Substantia nigra (tissue), 51 donors: ENCODE measurements at places on chromosomes 3 and 15.

- no peak for DNase-seq
Measured at GRCh38 chr3:144244662-144245061, 273.0 kb downstream of the DIPK2A start.

- no peak for DNase-seq
Measured at GRCh38 chr15:68148039-68148438, 57.1 kb downstream of the CALML4 start.

DNA sequence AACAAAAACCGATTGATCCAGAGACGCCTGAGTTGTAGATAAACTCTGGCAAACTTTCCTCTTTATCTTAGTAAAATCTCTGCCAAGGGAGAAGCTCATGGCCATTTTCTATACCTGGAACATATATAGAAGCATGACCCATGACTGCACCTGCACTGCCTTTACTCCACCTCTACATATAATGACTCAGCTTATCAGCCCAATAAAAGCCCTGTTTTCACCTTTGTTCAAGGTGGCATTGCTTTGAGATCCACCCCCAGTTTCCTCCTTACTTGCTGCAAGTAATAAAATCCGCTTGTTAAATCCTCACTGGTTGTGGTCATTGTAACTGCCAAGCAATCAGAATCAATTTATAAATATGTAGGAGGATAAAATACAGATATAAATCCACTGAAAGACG is 1280.4 kb downstream of the NSUN3 start:
- no peak for DNase-seq

GRCh38 chr3:94433811-94434210 is 370.9 kb downstream of the NSUN3 start:
- DNase-seq = no peak

DNA sequence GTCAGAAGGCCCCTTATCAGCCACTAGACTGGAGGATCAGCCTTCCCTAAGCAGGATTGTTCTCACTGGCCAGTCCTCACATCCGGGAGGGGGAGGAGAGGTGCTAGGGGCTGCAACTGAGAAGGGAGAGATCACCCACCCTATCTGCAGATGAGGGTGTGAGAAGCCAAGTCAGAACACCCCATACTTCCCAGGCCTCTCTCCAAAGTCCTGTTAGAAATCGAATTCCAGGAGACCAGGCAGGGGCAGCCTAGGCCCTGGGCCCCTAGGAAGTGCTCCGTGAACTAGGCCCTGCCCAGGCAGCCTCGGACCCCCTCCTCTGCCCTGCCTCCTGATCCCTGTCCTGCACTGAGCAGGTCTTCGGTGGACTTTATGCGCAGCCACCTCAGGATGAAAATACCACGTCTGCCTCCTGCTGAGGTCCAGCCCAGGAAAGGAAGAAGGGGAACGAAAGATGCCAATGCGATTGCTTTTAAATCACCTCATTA is 933 bp downstream of the DZIP1L start:
- DNase-seq = no peak

DNA sequence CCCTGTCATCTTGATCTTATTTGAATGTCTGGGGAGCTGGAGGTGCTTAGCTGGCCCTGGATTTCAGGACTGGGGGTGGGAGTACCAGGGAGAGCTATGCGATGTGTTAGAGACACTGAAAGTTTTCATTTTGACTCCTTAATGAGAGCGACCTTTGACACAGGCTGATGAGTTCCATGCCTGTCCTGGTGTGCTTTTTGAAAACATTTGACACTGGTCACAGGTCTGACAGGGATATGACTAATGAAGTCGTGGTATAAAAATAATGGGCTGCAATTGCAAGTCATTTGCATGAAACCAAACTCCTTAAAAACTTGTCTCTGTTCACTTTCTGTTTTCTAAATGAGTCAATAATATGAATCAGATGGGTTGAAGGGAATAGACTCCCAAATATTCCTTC is 81.9 kb downstream of the MECOM start:
- DNase-seq = no peak

DNA sequence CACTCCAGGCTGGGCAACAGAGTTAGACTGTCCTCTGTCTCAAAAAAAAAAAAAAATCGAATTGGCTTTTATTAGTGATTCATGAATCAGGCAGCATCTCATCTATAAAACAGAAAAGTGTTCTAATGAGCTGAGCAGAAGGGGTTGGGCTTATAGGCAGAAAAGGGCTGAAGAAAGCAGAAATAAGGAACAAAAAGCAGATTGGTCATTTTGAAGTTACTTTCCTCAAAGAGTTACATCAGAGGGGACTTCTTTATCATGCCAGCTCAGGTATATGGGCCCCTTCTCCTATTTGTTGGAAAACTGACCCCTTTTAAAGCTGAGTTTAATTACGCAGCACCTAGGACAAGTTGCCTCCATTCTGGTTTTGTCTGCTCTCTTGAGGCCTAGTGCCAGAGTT is 722 bp upstream of the POGLUT1 start:
- no peak for DNase-seq

GRCh38 chr3:88955274-88955673 is 152.1 kb upstream of the EPHA3 start:
- DNase-seq = no peak

DNA sequence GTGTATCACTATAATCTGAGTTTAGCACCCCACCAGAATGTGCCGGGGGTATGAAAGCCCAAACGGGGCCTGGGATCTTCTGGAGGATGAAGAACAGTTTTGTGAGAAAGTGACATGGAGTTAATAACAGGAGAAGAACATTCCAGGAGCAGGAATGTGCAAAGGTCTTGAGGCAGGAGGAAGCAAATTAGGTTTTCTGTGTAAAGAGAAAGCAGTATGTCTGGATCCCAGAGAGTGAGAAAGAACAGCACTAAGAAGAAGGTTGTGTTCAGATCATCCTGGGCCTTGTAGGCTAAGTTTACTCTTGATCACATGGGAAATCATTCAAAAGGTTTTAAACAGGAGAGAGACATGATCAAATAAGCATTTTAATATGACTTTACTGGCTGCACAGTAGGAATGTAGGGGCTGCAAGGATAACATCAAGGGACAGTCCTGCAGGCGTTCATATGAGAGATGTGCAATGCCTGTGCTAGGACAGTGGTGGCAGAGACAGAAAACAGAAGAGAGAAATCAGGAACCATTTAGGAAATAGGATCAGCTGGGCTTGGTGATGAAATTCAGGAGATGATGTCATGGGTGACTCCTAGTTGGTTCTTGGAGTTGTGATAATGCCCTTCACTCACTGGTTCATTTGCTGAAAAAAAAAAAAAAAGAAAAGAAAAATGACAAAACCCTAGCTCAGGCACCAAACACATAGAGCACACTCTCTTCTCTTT is 113.5 kb downstream of the TNIK start:
- DNase-seq = no peak

- DNase-seq = no peak
Measured at GRCh38 chr3:31067004-31067403, 172.5 kb upstream of the GADL1 start.

- DNase-seq = no peak
Measured at GRCh38 chr3:5613599-5613998, 426.1 kb downstream of the EDEM1 start.

GRCh38 chr3:56862352-56863062 is 60.8 kb upstream of the ARHGEF3 start:
- peak; percentile 45 for DNase-seq

DNA sequence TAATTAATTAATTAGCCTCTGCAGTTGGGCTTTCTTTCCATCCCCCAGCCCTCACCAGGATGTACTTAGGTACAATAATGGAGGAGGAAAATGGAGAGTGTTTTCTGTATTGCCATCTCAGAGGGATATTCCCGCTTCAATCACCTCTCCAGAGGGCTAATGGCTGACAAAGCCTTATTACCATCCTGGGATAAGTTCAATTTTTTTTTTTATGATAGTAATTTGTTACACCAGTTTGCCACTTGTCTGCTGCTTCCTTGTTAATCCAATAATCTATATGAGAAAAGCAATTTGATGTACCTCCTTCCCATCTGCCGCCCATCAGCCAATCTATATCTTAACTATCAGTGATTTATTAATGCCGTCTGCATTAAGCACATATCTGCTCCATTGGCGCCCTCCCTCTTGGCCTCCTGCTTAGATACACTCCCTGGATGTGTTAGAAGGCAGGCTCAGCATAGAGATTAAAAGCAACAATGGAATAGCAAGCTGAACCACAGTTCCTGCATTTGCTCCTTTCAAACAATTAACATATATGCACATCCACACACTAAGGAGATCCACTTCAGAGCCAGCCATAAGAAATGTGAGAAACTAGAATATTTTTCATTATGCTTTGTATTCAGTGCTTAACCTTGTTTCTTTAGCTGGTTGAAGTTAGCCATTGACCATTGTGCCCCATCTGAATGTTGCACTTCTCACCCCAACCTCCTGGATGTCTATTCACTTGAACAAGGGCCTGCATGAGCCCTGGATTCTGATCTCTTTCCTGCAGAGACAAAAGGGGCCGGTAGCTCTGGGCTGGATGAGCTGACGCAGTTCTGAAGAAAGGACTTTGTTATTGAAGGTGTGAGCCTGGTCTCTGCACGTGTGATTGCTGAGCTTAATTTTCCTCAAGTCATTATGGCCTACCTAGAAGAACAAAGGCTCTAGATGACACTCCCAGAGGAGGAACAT is 237.3 kb upstream of the GAP43 start:
- no peak for DNase-seq

- DNase-seq = no peak
Measured at GRCh38 chr3:24520976-24521419, 26.3 kb upstream of the THRB start.

GRCh38 chr3:136908297-136908696 is 46.3 kb downstream of the NCK1 start:
- DNase-seq = no peak

GRCh38 chr3:10520072-10520471 is 14.7 kb upstream of the ATP2B2 start:
- no peak for DNase-seq

DNA sequence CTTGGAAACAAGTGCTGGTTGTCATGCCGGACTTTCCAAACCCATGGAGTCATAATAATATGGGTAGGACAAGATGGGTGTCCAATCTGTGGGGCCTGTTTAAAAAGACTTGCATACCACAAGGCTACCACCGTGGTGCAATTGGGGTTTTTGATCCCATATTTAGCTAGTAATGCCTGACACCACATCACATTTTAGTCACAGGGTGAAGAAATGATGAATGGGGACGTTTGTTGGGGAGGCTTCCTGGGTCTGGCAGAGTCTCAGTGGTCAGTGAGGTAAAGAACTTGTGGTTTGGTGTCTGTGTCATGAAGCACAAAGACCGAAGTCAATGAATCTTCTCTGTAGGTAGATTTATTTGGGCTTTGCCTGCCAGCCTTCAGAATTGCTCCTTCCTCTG is 31.0 kb downstream of the P3H2 start:
- DNase-seq = no peak

DNA sequence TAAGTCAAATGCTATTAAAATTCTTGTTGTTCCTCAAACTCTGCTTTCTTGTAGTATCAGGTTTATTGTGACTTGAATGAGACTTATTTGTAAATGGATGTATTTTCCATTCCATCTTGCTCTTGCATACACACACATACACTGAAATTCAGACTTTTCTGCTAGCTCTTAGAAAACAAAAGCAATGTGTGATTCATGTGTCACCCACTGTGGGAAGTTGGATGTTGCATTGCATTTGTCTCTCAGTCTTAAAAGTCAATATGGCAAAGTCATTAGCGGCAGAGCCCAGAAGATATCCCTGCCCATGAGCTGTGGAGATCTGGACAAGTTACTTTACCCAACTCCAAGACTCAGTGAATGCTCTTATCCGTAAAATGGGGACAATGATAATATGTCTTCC is 357.2 kb upstream of the TPRG1 start:
- DNase-seq = no peak

DNA sequence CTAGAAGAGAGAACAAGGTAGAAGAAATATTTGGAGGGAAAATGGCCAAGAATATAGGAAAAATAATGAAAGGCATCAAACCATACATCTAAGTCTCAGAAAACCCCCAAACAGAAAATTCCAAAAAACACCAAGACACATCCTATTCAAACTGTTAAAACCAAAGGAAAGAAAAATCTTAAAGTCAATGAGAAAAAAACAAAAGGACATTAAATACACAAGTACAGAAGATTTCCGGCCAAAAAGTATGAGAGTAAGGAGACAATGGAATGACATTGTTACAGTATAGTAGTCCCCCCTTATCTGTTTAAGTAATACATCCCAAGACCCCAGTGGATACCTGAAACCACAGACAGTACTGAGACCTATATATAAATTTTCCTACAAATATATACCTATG is 18.8 kb downstream of the CLASP2 start:
- DNase-seq = no peak

- no peak for DNase-seq
Measured at GRCh38 chr15:36778531-36778930, 199.1 kb downstream of the CDIN1 start.

DNA sequence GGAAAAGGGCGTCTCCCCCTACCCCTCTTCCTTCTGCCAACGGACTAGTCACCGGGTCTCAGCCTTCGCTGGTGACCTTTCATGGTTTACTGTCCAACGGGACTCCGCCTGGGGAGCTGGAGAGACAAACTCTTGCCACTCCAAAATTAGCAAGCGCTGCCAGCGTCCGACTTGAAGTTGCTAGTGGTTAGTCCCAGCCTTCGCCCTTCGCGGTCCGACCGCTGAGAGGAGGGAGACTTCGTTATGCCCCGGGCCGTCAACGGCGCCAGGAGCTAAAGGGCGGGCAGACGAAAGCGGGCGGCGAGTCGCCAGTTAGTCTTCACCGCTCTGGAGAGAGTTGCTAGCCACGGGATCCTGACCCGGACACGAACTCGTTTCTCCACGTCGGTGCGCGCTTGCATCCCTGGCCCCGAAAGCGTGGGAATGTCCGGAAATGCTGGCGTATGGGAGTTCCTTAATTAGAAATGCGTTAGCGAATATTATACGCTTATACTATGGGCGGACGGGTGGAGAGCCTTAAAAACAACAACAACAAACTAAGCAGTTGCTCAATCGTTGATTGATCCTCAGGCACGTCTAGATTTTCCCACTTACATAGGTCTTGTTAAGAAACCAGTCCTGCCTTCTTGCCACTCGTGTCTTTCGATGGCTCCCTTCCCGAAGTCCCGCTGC is 716 bp downstream of the SMC4 start:
- peak; percentile 16 for DNase-seq

DNA sequence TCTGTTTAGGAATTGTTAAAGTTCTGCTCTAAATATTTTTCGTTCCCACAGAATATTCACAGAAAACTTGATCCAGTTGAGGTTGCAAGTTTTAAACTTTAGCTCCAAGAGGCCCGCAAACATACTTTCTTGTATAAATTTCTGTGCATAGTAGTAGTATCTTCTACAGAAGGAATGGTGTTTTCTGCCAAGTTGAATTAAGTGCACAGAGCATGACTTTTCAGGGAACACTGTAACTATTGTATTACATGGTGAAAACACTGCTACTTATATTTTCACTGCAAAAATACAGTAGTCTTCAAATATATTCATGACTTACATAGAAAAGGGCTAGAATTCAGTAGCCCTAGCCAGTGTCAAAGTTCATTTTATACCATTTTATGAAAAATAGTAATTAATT is 67.0 kb downstream of the SUCNR1 start:
- DNase-seq = no peak

- no peak for DNase-seq
Measured at GRCh38 chr3:27252646-27253045, 116.5 kb downstream of the NEK10 start.
